ENCODE measurements at places on chromosomes 7 and 10. TPM values are rescaled to one million over a fixed set of nuclear protein-coding genes. Genes with fewer than 3 reads are reported as not detected.

The LIPN gene
- total RNA-seq: not detected

GRCh38 chr7:83655951-83656556 lies 7.1 kb upstream of the SEMA3E start:
- H3K27ac ChIP-seq: no peak overlapping the region
- H3K4me1 ChIP-seq: no peaks in the 10 kb centered on the region
- DNase-seq: no peak

- H3K4me1 ChIP-seq: no peaks in the 10 kb centered on the region
- peaks cover 9% of the 10 kb centered on the region for H3K27me3 ChIP-seq
- no peak for DNase-seq
- no peak overlapping the region for H3K27ac ChIP-seq
- no peak overlapping the region for H3K4me3 ChIP-seq
Observed at GRCh38 chr7:73429215-73429614, 4.4 kb upstream of the FZD9 start.

GRCh38 chr7:149662591-149663095 lies 110.7 kb downstream of the ZNF467 start:
- no peaks in the 10 kb centered on the region for H3K4me1 ChIP-seq
- H3K27ac ChIP-seq: no peak overlapping the region
- H3K4me3 ChIP-seq: no peak overlapping the region
- no peak for DNase-seq

GRCh38 chr10:62788861-62789467 lies 15.6 kb upstream of the ADO start:
- H3K4me1 ChIP-seq: no peaks in the 10 kb centered on the region
- H3K4me3 ChIP-seq: no peak overlapping the region
- no peaks in the 10 kb centered on the region for H3K27me3 ChIP-seq
- DNase-seq: no peak
- no peak overlapping the region for H3K27ac ChIP-seq
- no peaks in the 10 kb centered on the region for H3K36me3 ChIP-seq

- no peak overlapping the region for H3K4me3 ChIP-seq
- no peaks in the 10 kb centered on the region for H3K27me3 ChIP-seq
- no peaks in the 10 kb centered on the region for H3K36me3 ChIP-seq
- H3K4me1 ChIP-seq: no peaks in the 10 kb centered on the region
Observed at GRCh38 chr7:134712196-134712595, 65.5 kb downstream of the BPGM start.

The TACC2 gene
- total RNA-seq: 30.5 TPM

DNA sequence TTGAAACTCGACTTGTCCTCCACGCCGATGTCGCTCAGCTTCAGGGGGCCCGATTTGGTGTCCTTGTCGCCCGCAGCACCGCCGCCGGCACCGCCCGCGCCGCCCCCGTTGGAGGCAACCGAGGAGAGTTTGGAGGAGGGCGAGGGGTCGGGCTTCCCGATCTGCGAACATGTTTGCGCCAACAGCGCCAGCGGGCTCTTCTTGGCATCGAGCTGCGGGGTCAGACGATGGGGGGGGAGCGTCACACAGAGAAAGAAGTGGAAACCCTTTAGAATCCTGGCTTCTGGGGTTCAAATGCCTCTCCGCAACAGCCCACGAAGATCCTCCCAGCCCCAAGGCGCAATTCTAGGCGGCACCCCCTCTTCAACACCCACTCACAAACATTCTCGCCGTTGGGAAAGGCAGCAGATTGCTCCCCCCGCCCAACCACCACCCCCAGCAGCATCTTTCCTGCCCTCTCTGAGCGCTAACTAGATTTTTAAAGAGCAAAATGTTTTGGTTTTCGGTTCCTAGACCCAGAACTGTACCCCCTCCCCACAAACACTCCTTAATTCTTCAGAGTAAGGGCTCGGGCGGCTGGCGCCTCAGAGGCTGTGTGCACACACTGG lies 1.3 kb downstream of the ZNF503 start:
- DNase-seq: peak; percentile 55
- peaks cover 15% of the 10 kb centered on the region for H3K27me3 ChIP-seq
- peak overlapping the region; percentile 81 for H3K4me3 ChIP-seq
- peak overlapping the region; percentile 94 for H3K27ac ChIP-seq

The SPDYE1 gene
- total RNA-seq: not detected

DNA sequence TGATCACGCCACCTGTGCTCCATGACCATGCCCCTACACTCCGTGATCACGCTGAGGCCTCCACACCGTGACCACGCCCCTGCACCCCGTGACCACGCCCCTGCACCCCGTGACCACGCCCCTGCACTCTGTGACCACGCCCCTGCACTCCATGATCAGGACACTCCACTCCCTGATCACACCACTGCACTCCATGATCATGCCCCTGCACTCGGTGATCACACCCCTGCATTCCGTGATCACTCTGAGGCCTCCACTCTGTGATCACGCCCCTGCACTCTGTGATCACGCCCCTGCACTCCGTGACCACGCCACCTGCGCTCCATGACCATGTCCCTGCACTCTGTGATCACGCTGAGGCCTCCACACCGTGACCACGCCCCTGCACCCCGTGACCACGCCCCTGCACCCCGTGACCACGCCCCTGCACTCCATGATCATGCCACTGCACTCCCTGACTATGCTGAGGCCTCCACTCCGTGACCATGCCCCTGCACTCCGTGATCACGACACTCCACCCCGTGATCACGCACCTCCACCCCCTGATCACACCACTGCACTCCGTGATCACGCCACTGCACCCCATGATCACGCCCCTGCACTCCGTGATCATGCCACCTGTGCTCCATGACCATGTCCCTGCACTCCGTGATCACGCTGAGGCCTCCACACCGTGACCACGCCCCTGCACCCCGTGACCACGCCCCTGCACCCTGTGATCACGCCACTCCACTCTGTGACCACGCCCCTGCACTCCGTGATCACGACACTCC lies 27.7 kb downstream of the STK32C start:
- no peaks in the 10 kb centered on the region for H3K27me3 ChIP-seq
- no peaks in the 10 kb centered on the region for H3K36me3 ChIP-seq
- no peaks in the 10 kb centered on the region for H3K4me1 ChIP-seq
- H3K27ac ChIP-seq: no peak overlapping the region
